ENCODE measurements at places on chromosomes 3 and 15. TPM values are rescaled to one million over a fixed set of nuclear protein-coding genes. Genes with fewer than 3 reads are reported as not detected.

GRCh38 chr3:194996746-194997145 is 274.2 kb downstream of the XXYLT1 start:
- no peaks in the 10 kb centered on the region for H3K36me3 ChIP-seq
- no peak for DNase-seq
- no peak overlapping the region for H3K27ac ChIP-seq
- H3K27me3 ChIP-seq = no peaks in the 10 kb centered on the region

DNA sequence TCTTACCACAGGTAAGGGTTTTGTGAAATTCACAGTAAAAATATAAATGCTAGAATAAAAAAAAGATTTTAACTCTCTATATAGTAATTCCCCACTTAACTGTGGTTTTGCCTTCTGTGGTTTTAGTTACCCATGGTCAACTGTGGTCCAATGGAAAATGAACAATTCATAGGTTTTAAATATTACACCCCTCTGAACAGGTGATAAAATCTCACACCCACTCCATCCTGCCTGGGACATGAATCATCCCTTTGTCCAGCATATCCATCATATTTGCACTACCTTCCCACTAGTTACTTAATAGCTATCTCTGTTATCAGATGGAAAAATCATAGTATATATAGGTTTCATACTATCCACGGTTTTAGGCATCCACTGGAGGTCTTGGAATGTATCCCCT is 49.2 kb downstream of the HDGFL3 start:
- no peak overlapping the region for H3K4me3 ChIP-seq
- no peaks in the 10 kb centered on the region for H3K4me1 ChIP-seq
- peaks cover 36% of the 10 kb centered on the region for H3K36me3 ChIP-seq

DNA sequence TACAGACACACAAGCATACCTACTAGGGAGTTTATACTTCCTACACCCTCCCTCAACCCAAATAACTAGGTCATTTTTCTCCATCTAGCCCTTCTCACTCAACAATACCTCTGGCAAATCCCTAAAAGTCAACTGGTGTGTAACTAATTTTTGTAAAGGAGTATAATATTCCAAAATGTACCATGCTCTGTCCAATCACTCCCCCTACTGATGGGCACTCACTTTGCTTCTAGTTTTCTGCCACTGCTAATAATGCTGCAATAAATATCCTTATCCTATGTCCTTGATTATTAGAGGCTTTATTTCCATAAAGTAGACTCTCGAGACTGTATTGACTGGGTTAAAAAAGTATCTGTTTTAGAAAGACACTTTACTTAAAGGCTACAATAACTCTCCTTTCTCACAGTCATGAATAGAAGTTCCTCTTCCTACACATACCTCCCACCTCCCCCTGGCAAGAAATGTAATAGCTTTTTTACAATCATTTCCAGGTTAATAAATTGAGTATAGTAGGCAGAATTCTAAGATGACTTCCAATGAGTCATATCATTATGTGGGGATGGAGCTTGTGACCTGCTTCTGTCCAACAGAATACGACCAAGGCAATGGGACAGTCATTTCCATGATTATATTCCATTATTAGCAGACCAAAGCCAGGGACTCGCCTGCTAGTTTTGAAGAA is 30.0 kb downstream of the SHQ1 start:
- no peak overlapping the region for H3K27ac ChIP-seq
- peaks cover 10% of the 10 kb centered on the region for H3K36me3 ChIP-seq
- H3K4me3 ChIP-seq = no peak overlapping the region
- DNase-seq = no peak

- H3K27me3 ChIP-seq = no peaks in the 10 kb centered on the region
- no peaks in the 10 kb centered on the region for H3K36me3 ChIP-seq
- no peak overlapping the region for H3K4me3 ChIP-seq
- no peak overlapping the region for H3K27ac ChIP-seq
- no peak for DNase-seq
- H3K4me1 ChIP-seq = peaks cover 5% of the 10 kb centered on the region
Observed at GRCh38 chr3:115359536-115359935, 212.4 kb upstream of the ZBTB20 start.

Gene IQCH
- total RNA-seq = 1.1 TPM
